ENCODE measurements at places on chromosomes 3 and 15.
A peak's percentile ranks its signal among the peaks of the same experiment; 100 is the strongest.

- no peak for DNase-seq
Measured at GRCh38 chr3:33173103-33173502, 45.5 kb downstream of the SUSD5 start.

GRCh38 chr3:46187876-46188275 is 20.2 kb downstream of the CCR1 start:
- DNase-seq = no peak

GRCh38 chr15:42151141-42151561 is 5.3 kb downstream of the PLA2G4F start:
- no peak for DNase-seq

DNA sequence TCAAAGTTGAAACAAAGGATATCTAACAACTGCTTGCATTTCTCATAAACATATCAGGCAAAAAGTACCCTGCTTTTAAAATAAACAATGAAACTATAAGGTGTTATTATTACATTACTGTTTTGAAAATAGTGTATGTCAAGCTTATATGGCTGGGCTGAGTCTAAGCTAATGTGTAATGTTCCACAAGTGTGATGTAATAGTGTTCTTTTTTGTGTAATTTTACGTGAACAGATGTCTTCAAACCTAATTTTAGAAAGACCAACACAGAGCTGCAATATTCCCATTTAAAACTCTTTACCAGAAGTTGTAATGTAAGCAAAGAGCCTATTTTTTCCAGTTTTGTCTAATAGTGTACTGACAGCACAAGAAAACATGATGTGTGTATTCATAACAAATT is 34.0 kb downstream of the MINDY2 start:
- no peak for DNase-seq

GRCh38 chr15:86016750-86017149 is 62.9 kb upstream of the AGBL1 start:
- no peak for DNase-seq

GRCh38 chr3:135456108-135456790 is 509.3 kb upstream of the PPP2R3A start:
- peak; percentile 54 for DNase-seq

DNA sequence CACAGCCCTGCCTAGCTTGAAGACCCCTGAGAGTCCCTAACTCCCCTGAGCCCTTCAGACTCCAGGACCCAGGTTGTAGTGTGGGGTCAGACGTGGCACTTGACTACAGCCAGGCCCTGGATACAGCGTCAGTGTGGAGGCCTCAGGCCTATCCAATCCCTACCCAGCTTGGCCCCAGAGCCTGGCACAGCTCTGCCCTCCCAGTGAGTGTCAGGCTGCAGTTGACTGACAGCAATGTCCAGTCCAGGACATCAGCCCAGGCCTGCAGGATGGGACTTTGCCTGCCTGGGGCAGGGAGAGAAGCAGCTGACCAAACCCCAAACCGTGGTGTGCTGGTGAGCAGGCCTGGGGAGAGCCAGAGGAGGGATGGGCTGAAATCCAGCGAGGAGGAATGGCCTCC is 27.3 kb downstream of the KLF13 start:
- DNase-seq = no peak

- DNase-seq = no peak
Measured at GRCh38 chr3:54863366-54863765, 64.5 kb downstream of the LRTM1 start.

GRCh38 chr3:192847941-192848340 is 69.7 kb downstream of the MB21D2 start:
- no peak for DNase-seq

DNA sequence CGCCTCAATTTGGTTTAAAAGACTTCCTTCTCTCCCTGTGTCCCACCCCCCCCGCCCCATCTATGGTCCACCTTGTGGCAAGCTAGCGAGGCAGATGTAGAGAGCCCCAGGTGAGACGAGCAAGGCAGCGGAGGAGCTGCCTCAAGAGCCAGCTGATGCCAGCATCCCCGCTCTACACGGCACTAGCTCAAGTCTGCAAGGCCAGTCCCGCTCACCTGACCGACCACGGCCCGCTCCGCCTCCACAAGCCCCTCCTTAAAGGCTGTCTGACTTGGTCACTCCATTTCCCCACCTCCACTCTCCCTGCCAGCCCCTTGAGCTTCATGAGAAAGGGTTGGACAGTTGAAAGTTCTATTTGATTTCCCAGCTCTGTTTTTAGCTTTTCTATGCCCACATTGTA is 56.2 kb upstream of the IGF1R start:
- DNase-seq = no peak

DNA sequence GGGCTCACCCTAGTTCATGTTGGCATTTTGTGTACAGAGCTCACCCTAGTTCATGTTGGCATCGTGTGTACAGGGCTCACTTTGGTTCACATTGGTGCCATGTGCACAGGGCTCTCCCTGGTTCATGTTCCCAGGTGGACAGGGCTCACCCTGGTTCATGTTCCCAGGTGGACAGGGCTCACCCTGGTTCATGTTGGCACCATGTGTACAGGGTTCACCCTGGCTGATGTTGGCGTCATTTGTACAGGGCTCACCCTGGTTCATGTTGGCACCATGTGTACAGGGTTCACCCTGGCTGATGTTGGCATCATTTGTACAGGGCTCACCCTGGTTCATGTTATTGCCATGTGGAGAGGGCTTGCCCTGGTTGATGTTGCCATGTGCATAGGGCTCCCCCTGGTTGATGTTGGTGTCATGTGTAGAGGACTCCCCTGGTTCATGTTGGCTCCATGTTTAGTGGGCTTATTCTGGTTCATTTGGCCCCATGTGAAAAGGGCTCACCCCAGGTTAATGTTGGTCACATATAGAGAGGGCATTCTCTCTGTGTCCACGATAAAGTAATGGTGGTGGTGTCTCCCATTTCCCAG is 31.7 kb upstream of the NR2C2 start:
- DNase-seq = no peak

DNA sequence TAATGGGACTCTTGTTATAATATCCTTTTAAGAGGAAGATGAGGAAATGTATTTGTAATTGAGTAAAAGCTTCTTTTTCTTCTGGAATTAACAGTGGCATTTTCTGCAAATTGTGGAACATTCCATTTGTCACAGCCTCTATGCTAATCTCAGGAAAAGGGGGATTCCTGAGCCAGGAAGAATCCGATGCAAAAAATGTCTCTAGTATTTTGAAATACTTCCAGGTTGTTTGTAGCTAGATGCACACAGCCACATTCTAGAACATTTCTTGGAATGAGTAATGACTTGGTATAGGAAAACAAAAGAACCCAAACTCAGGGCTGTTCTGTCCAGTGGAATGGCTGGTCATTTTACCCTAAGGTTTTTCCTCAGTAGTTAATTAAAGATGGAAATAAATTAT is 98.5 kb upstream of the SLC2A2 start:
- DNase-seq = no peak

GRCh38 chr3:151765685-151766084 is 32.0 kb downstream of the AADACL2 start:
- DNase-seq = no peak

DNA sequence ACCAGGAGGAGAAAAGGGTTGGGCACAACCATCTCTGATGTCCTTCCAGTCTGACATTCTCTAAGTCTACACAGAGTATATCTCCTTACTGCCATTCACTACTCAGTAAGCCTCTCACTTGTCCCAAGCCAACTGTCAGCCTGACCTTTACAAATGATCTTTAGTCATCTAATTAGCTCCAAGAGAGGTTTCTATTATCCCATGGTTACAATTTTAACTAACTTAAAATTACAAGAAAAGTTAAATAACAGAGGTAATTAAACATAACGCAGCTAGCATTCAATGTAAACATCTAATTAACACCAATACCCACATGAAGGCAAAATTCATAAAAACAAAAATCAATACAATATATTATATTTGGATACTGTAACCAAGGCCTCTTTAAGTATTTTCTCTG is 126.9 kb downstream of the LSAMP start:
- no peak for DNase-seq

DNA sequence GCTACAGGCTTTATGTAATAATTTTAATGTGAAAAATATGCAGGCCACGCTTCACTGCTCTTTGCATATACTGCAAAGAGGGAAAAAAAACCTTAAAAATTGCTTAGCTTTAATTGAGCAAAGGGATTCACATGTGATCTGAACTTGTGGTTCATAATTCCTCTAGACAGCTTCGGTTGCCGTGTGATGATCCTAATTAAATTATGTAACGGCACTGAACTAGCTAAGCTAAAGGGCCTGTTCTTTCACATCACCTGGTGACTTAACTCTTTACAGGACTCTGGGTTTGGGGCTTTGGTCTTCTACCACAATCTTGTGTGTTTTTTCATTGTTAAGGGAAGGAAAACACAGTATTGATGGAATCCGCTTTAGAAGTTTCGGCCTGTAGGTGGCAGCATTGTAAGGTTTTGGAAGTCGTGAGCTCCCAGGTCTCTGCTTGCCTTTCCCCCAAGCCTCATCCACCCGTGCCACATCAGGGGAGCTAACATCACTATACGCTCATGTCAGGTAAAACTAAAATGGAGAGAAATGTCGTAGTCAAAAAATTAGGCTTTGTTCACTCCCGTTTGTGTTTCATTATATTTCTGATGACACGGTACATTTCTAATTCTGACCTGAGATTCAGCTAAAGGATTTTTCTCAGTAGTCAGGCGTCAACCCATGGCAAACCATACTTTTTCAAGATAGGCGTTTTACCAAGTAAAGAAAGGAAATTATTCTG is 205.6 kb upstream of the DPH6 start:
- DNase-seq = peak; percentile 82

DNA sequence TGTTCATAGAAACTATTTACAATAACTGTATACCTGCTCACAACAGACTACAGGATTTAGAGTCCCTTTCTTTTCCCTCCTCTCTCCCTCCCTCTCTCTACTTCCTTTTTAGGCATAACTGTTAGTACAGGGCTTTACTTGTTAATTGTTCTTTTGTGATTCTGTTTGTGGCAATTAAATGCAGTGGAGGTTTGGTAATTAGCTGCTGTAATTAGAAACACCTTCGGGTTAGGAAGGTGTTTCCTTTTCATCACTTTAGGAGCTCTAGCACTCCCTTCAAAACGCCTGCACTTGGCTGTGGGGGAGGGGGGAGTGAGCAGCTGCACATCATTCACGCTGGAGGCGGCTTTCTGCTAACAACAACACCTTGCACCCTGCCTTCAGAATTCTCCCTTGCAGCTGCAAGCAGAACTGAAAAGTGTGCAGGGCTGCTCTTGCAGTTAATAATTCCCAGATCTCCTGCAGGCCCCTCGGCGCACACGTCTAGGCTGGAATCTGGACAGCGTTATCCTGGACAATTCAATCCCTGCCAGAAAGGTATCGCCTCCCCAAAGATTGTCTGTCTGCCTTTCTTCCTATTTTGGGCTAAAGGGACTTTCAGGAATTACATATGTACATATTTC is 242.6 kb upstream of the RGMA start:
- no peak for DNase-seq

DNA sequence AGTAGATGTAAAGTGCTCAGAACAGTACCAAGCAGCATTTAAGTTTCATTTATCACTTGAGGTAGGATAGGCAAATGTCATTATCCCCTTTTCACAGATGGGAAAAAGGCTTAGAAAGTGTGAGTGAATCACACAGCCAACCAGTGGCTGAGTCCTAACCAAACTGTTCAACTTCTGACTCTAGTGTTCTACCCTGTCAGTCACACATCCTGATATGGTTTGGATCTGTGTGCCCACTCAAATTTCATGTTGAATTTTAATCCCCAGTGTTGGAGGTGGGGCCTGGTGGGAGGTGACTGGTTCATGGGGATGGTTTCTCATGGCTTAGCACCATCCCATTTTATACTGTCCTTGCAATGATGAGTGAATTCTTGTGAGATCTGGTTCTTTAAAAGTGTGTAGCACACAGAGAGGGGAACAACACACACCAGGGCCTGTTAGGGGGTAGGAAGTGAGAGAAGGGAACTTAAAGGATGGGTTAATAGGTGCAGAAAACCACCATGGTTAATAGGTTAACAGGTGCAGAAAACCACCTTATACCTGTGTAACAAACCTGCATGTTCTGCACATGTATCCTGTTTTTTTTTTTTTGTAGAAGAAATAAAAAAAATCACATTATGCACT is 304.7 kb downstream of the SUCLG2 start:
- DNase-seq = no peak

GRCh38 chr3:18847583-18848197 is 300.6 kb upstream of the KCNH8 start:
- DNase-seq = no peak

- no peak for DNase-seq
Measured at GRCh38 chr15:76286271-76286879, 24.9 kb downstream of the ETFA start.
